Activated naive CD4-positive, alpha-beta T cell (primary cell): ENCODE measurements at places on chromosomes 6 and 20.

DNA sequence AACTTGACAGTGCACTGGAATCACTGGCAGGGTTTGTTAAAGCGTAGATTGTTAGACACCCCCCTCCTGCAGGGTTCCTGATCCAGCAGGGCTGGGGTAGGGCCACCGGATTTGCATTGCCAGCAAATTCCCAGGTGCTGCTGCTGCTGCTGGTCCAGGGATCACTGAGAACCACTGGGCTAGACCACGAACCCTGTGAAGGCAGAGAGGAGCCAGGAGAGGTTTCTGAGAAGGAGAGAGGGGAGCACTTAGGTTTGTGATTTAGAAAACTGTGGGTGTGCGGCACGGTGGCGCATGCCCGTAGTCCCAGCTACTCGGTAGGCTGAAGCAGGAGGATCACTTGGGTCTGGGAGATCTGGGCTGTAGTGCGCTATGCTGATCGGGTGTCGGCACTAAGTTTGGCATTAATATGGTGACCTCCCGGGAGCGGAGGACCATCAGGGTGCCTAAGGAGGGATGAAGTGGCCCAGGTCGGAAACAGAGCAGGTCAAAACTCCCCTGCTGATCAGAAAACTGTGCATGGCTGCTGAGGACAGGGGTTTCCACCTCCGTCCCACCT, 53.6 kb upstream of the FAM83D start:
- no peak for DNase-seq

- no peak for DNase-seq
These were observed 35.1 kb downstream of the PLCB4 start for GRCh38 chr20:9103955-9104354.

DNA sequence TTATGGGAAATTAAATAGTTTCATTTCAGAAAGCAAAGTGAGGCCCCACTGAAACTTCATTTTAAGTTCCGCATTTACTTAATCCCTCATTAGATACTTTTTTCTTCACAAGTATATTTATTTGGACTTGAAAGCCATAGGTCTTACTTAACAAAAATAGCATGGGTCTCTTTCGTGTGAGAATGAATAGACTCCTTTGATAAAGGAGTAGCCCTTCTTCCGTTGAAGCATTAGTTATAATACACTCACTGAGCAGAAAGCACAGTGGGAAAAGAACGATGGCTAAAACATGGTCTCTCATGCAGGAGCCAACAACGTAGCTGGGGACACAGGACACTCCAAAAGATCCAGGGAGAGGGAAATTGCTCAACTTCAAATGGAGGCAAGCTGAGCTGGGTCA, 130.4 kb downstream of the SLC23A2 start:
- DNase-seq, result no peak

- DNase-seq, result no peak
These were observed 102.6 kb downstream of the PERP start for GRCh38 chr6:138004430-138005287.
